NCI-H1694 treated with DMSO at 0.1 percent for 48 hours (cell line): ENCODE measurements at places on chromosomes 12 and 14.

GRCh38 chr12:16913832-16914490 lies 308.0 kb upstream of the LMO3 start:
- DNase-seq = no peak

DNA sequence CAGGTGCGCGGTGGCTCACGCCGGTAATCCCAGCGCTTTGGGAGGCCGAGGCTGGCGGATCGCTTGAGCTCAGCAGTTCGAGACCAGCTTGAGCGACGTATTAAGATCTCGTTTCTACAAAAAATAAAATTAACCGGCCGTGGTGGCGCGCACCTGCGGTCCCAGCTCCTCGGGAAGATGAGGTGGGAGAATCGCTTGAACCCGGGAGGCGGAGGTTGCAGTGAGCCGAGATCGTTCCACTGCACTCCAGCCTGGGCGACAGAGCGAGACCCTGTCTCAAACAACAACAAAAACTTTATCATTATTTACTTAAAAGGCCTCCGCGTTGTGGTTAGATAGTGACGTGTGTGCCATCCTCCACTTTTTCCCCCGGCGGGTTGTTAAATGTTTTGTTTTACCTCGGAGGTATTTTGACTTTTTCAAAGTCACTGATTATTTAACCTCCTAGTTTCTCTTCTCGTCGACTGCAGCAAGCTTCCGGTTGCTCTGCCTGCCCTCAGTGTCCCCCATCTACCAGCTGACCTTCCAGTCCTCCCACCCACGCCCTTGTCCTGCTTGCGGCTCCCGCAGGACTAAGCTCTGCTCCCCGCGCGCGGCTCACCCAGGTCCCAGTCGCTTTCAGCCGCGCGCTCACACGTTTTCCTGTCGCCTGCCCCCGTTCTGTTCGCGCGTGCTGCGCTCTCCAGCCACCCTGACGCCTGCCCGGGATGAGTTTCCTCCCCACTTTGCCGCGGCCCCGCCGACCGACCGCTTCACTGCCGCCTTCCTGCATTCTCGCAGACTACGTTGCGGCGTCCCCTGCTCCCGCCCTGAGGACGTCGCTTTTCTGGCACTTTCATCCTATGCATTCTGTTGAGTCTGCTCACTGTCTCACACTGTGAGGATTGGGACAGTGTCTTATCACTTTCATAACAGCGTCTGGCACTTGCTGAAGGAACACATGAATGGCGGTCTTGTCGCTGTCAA lies 1.2 kb upstream of the SCAF11 start:
- DNase-seq = peak; percentile 57

DNA sequence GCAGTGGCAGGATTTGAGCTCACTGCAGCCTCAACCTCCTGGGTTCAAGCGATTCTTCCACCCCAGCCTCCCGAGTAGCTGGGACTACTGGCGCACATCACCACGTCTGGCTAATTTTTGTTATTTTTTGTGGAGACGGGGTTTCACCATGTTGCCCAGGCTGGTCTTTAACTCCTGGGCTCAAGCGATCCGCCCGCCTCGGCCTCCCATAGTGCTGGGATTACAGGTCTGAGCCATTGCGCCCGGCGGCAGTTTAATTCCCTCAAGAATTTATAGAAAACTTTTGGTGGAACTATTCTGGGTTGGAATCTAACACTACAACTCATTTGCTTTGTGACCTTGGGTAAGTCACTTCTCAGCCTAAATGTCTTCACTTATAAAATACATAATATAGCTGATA lies 1.8 kb upstream of the SP1 start:
- no peak for DNase-seq

DNA sequence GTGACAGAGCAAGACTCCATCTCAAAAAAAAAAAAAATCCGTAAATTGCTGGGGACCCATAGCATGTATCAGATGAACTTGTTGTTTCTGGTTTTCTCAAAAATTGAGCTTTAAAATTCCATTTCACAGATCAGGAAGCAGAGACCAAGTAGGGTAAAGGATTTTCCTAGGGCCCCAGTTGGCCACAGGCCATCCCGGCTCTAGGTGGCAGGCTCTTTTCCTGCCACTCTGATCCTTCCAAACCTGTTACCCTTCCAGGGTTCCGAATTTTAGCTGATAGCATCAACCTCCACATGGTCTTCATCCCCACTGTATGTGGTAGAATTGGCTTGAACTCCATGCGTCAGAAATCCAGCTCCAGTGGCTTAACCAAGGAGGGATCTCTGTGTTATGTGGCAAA lies 36.1 kb upstream of the BDKRB2 start:
- no peak for DNase-seq

DNA sequence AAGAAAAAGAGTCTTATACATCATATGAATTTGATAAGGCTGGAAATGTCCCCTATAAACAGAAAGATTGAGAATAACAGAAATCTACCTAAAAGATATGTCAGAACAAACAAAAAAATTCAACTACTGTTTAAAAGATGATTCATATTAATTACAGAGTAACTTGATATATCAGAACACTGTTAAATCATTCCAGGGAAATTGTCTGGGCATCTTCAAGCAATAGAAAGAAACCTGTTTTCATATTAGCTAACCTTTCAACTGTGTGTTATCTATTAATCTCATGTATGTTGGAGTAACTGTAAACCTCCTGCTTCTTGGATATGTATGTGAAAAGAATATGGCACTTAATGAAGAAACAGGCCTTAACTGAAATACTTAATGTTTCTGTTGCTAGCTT lies 96.7 kb downstream of the NUBPL start:
- DNase-seq = no peak

- no peak for DNase-seq
These were observed 787.7 kb upstream of the TMEM132C start for GRCh38 chr12:127479256-127479655.

GRCh38 chr12:42213023-42213422 lies 25.0 kb downstream of the YAF2 start:
- DNase-seq = no peak

GRCh38 chr12:30021051-30021833 lies 237.5 kb upstream of the TMTC1 start:
- DNase-seq = no peak

- no peak for DNase-seq
These were observed 239.1 kb upstream of the ARID2 start for GRCh38 chr12:45490232-45490881.

DNA sequence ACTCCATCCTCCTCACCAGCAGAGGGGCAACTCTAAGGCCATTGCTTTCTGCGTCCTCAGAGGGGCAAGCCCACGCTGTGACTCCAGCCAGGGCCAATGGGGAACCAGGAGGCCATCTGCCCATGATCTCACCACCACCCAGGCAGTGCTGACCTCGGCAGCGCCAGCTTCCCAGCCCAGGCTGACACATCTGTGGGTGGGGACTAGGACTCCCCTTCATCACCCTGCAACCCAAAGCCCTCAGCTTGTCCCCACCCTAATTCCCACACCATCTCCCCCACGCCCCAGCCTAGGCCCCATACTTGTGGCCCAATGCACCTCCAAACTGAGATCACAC lies 58.6 kb downstream of the VWF start:
- no peak for DNase-seq

DNA sequence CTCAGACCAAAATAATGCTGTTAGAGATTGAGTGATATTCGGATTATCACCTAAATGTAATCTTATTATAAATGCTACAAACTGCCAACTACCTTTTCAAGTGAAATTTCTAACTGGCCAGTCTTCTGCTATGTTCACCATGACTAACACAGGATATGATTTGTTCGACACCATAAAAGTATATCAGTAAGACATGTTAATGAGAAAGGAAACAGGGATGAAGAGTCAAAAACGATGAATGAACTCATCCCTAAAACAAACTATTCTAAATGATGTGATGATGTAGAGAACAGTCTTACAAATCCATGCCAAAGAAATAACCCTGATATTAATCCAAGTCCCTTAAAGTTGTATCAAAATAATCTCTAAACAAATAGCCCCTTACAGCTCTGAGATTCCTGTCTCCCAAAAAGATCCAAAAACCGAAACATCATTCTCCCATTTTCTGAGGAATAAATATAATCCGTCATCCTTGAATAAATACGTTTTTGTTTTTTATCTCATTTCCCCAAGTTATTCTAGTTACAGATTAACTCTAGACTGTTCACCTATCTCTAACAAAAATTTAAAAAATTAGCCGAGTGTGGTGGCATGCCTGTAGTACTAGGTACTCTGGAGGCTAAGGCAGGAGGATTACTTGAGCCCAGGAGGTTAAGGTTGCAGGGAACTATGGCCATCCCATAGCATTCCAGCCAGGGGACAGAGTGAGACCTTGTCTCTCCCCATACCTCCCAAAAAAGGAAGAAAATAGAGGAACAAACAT lies 9.1 kb downstream of the SCAF11 start:
- no peak for DNase-seq

DNA sequence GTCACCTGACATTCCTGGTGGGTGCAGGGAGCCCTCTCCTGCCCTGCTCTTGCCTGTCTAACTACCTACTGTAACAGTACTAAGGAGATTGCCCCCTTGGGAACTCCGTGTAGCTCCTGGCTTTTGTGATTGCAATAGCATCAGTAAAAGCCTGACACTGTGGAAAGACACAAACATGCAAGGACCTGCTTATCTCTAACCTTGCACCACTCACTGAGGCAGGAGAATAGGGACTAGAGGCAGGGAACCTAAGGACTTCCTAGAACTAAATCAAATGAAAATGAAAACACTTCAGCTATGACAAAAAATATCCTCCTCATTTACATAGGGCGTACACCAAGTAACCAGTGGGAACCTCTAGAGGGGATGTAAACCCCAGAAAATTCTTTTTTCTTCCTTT lies 28.5 kb downstream of the TUBA1A start:
- no peak for DNase-seq

DNA sequence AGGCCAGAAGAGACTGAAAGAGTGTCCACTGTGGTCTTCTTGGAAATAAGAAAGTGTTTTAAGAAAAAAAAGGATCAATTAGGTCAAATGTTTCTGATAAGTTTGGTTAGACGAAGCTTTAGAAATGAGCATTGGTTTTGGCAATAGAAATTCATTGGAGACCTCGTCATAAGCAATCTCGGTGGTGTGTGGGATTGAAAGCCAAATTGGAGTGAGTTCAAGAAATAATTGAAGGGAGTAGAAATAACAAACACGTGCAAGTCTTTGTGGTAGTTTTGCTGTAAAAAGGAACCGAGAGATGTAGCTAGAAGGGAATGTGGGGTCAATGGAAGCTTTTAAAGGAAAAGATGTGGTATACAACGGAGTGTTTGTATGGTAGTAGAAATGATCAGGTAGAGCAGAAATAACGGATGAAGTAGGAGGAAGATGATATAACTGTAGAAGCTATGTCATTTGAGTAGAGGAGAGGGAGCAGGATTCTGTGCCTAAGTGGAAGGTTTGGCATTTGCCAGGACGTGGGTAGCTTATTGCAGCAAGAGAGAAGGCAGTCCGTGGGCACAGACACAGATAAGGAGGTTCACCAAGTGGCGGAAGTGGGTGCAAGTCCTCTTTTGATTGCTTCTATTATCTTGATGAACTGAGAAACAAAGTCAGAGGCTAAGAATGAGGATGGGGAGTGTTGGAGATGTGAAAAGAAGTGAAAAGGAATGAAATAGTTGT lies 146.2 kb downstream of the DACT1 start:
- DNase-seq = no peak

- DNase-seq = no peak
These were observed 263.8 kb downstream of the APAF1 start for GRCh38 chr12:98908866-98909265.

GRCh38 chr12:97995559-97995958 lies 519.8 kb upstream of the TMPO start:
- no peak for DNase-seq
